ENCODE measurements at places on chromosomes 1 and 21.

DNA sequence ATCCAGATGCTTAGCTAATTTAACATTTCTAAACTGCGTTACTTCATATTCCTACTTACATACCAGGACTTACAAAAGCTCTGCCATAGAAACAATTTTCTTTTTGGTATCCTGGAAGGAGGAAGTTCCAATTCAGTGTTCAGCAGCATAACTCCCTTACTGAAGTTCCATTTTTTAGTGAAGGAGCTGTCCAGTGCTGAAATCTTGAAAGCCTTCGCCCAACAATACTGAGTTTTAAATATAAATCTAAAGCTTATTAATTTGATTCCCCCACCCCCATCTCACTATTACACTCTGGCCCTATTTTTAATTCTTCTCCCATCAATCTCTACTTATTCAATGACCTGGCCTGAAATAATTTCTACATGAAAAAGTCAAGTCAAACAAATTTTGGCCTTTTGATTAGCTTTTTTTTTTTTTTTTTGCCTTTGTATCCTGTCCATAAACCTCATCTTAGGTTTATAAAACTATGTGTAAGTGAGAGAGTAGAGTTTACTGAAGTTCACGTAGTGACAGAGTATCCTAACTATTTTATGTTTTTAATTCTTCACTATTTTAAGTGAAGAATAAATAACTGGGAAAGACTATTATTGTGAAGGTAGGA, 323.0 kb upstream of the PLD5 start:
- no peak for DNase-seq

DNA sequence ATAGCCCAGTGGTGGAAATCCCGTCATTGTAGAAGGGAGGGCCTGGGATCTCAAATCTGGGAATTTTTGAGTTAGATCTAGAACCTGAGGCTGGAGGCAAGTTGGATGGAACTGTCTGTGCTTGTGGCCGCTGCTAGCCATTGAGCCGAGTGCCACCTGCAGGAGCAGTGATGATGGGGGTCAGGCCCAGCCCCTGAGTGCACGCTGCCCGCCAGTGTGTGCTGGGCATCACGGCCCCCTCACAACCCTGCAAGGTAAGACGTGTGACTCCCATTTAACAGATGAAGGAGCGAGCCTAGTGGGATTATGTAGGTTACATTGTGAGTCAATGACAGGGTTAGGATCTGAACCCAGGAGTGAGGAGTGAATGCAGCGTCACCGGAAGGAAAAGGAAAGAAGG, 407.2 kb downstream of the CAMTA1 start:
- no peak for DNase-seq

DNA sequence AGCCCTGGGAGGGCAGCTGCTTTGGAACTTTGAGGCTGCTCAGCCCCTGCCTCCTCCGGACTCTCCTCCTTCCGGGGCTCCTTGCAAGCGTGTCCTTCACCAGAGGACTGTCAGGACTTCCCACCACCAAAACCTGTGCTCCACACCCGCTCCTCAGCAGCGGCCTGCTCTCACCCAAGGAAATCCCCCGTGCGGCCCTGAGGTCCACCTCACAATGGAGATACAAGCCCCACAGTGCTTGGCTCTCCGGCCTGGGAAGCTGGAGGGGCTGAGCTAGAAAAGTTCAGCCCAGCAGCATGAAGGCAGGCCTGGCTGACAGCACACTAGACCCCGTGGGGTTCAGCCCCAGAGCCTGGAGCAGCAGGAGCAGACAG, 33.6 kb downstream of the PGBD5 start:
- no peak for DNase-seq

DNA sequence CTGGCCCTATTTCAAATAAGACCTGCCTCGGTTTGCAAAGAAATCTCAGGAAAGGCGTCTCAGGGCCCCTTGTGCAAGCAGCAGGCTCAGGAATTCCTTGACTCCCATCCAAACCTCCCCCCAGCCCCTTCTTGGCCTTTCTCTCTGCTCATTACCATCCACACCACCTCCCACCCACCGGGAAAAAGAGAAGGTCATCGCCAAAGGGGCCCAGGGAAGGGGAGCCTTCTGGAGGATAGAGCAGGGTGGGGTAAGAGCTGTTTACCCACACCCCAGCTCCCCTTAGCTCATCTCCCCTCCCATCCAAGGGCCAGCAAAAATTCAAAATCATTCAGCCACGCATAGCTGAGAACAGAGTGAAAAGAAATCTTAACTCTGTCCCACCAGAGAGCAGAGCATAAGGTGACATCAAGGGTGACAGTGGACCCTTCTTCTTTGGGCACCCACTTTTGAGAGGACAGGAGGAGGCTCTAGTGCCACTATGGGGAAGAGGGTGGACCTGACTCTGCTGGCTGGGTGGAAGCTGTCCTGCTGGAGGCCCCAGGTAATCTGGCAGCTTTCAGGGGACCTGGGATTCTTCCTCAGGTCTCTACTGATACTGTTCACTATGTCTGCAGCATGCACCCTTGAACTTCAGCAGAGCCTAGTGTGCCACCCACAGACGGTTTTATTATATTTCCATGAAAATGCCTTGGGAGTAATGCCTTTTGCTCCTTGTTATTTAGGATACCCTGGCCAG, 3.9 kb upstream of the WNT2B start:
- no peak for DNase-seq

- DNase-seq, result no peak
These were observed 151.6 kb downstream of the RERE start for GRCh38 chr1:8665833-8666232.

DNA sequence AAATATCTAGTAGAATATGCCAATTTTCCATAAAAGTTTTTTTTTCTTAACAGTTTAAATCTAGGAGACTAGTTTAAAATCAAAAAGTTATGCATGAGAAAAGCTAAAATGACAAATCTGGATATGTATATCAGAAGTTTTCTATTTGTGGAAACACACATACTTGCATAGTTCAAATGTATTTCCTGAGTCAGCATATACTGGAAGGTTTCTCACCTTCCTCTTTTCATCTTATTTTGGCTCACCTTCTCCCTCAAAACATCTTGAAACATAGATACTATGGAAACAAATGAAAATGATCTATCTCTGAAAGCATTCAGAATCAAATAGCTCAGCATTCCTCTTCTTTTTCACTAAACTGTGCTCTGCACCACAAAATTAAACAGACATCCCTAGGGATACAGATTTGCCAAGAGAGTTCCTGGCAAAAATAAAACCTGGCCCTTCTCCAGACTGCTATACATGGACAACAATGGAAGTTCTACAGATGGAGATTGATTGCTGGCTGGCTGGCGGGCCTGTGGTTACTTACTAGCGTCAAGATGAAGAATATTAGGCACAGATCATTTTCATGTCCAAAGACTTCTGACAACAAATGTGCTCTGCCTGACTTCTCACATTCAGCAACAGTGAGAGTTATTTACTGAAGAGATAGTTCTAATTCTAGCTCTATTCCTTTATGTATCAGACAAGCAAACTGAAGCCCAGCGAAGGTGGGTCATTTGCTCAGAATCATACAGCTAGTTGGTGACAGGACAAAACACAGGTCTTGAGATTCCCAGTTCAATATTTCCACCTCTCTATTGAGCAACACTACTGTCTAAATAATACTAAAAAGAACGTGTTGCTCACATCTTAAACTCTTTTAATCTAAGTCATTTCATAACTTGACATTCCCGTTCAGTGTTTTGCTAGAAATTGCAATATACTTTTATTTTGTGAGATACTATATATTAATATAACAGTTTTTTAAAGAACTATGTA, 26.6 kb downstream of the DIPK1A start:
- DNase-seq, result no peak

DNA sequence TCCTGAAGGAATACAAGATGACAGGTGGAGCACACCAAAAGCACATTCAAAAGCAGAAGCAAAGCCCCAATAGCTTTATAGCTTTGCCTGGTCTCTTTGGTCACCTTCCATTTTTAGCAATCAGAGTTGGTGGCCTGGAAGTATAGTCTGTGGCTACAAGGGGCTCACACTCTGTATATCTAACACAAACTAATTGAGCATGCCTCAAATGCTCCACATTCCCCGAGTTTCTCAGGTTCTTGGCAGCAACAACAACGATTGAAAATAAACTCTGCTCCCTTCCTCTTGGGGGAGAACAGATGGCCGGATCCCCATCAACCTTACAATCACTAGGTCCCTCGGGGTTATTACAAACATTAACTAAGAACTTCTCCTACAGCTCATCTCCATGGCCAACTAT, 24.9 kb upstream of the TADA1 start:
- DNase-seq, result no peak

- DNase-seq, result peak; percentile 67
These were observed 1.6 kb downstream of the TMEM200B start for GRCh38 chr1:29121936-29122681.

- no peak for DNase-seq
These were observed 4.6 kb upstream of the BTG2 start for GRCh38 chr1:203300441-203301330.

DNA sequence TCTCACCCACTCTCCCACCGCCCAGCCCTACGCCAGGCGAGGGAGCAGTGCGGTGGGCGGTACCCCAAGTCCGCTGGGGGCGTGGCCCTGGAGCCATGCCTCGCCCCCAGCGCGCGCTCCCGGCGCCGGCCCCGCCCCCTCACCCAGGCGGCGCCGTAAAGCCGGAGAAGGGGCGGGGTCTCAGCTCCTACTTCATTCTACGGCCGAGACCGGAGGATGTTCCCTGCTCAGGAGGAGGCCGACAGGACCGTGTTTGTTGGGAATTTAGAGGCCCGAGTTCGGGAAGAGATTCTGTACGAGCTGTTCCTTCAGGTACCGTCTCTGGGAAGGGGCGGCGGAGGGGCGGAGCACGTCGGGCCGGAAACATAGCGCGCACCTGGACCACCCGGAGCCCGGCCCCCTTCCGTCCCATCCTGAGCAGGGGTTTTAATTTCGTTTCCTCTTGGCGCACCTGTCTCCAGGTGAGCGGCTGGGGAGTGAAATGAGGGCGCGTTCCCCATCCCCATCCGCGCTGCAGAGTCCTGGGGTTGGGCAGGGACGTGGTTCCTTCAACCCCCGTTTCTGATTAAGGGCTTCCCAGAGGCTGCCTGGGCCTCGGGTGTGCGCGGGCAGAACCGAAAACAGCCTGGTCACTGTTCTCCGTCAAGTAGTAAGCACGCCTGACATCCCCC, at the start of gene RBM11:
RBM11 (plus strand) TSS at position 187 of the 671 bp plus-strand sequence; CDS start at position 217, 30 bp downstream.
- peak; percentile 87 for DNase-seq

DNA sequence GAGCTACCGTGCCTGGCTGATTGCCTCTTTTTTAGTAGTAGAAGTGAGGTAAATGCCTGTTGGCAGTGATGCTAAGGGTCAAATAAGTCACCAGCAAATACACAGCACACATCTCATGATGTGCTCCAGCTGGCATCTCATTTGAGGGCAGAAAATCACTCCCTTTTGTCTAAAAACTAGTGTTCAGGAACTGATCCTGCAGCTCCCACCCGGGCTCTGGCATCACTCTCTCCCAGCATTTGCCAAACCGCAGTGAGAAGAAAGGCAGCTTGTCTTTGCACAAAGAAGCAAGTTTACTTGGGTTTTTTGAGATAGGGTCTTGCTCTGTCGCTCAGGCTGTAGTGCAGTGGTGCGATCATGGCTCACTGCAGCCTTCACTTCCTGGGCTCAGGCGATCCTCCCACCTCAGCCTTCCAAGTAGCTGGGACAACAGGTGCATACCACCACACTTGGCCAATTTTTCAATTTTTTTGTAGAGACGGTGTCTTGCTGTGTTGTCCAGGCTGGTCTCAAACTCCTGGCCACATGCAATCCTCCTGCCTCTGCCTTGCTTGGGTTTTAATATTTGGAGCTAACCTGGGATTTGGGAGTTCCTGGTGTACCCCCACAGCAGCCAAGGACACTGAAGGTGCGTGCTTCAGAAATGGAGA, 4.1 kb downstream of the RBP7 start:
- no peak for DNase-seq

- no peak for DNase-seq
These were observed 151.3 kb upstream of the GJB5 start for GRCh38 chr1:34603594-34603993.

DNA sequence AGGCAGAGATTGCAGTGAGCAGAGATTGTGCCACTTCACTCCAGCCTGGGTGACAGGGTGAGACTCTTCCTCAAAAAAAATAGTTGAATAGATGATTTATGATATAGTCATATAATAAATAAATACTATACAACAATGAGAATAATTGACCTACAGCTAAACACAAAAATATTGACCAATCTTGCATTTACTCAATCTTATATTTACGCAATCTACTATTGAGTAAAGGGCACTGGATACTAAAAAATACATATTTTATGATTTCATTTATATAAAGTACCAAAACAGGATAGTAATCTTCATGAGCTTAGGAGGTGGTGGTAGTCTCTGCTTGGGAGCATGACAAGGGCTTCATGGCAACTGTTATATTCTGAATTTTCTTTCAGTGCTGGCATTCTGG, 19.1 kb upstream of the GBP3 start:
- DNase-seq, result no peak

DNA sequence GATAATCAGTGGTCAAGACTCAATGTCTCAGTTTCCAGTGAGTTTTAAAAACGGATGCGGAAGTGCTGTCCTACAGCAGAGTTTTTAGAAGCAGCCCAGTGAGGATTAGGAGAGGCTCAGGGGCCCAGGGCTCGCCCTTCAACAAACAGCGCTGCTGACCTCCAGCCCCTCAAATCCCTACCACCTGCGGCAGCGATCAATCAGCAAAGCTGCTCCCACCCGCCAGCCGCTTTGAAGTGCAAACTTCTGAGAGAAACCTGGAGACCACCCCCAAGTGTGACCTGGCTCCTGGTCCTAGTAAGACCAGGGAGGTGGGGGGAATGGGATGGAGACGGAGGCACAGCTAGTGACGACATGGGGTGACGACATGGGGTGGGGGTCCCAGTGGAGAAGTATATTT, 14.4 kb downstream of the ZBTB17 start:
- no peak for DNase-seq

- no peak for DNase-seq
These were observed 45.5 kb upstream of the VANGL1 start for GRCh38 chr1:115596080-115596780.

GRCh38 chr1:238914346-238914745, 472.0 kb upstream of the CHRM3 start:
- no peak for DNase-seq

DNA sequence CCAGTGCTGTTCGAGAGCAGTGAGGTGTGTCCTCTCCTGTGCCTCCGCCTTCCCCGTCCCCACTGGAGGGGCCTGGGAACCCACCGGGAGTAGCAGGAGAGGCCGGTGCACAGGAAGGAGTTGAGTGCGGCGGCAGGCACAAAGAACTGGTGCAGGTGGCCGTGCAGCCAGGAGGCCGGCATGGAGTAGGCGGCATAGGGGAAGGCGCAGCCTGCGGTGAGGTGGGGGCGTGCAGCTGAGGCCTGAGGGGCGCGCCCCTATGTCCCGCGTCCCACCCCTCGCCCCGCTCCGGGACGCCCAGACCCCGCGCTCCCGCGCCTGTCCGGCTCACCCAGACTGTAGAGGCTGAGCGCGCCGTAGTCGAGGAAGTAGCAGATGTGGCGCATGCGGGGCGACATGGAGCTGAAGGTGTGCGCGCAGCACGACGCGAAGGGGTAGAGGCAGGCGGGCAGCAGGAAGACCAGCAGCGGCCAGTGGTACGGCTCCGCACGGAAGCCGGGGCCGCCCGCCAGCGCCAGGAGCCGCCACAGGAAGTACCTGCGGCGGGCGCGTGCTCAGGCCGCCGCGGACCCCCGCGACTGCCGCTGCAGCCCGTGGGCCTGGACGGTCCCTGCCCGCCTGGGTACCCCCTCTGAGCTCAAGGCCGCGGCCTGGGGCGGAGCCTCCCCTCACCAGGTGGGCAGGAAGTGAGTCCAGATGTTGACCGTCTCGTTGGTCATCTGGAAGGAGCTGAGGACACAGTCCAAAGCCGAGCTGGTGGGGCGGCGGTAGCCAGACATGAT, 2.2 kb downstream of the PAQR6 start:
- DNase-seq, result no peak
